Right lung (tissue), 10 donors: ENCODE measurements at places on chromosomes 2 and 18. TPM values are rescaled to one million over a fixed set of nuclear protein-coding genes. Genes with fewer than 3 reads are reported as not detected.

DNA sequence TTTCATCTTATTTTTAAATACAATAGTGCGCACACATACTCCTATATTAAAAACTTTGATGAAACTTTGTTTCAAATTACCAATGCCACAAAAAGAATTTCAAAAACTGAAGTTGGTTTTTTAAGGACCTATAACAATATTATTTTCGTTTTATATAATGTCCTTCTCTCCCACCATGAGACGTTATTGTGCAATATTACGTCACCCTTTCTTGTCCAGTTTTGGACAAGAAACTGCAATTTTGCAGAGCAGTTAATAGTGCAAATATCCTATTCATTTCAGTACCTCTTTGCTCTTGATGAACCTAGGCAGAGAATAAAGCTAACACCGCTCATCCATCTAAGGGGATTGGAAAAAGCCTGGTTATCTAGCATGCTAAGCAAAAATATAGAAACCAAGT is 9.7 kb upstream of the ZNF516 start:
- no peak for DNase-seq

DNA sequence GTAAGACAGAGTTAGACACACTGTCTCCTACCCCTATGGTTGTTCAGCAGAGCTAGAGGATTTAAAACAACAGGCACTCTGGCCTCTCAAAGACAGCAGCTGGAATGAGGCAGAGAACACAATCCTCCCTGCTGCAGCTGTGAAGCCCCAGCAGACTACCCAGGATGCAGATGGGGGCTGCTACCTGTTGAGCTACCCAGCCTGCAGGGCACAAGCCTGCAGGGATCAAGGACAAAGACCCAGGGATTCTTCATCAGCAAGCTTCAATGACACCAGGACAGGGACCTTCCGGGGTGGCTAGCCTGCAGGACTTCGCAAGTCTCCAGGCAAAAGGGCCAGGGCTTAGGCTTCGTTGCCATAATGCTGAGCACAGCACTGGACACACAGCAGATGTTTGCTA is 27.2 kb downstream of the GALNT14 start:
- no peak for DNase-seq

The CD28 gene
- polyA plus RNA-seq: 3.1 TPM

The EFHD1 gene
- polyA plus RNA-seq: 4.4 TPM

The FOXD4L1 gene
- 0.21 TPM for polyA plus RNA-seq

DNA sequence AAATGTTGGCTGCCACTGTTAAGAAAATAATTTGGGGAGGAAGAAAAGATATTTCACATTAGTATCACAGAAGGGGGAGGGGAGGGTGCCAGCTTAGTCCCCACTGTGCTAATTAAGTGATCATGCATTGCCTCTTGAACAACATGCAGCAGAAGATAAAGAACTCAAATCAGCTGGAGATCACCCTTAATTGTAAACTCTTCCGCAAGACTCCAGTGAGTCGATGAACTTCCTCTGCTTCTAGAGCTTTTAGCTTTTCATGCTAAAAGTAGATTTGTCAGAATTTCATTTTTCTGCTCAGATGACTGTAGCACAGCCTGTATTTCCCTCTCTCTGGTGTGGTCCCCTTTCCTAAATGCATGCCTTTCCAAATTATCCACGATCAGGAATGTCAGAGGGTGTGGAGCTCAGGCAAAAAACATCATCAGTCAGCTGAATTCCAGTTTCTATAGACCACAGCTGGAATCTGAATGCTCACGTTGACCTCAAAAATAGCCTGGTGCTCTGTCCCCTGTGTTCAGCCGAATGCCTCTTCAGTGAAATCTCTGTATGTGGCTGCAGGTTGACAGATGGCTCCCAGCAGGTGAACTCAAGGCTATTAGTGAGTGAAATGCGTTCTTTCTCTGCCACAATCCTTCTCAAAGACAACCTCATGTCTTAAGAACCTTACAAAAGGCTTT is 156.8 kb upstream of the UNC80 start:
- no peak for DNase-seq
